ENCODE measurements at places on chromosomes 2 and 18.

DNA sequence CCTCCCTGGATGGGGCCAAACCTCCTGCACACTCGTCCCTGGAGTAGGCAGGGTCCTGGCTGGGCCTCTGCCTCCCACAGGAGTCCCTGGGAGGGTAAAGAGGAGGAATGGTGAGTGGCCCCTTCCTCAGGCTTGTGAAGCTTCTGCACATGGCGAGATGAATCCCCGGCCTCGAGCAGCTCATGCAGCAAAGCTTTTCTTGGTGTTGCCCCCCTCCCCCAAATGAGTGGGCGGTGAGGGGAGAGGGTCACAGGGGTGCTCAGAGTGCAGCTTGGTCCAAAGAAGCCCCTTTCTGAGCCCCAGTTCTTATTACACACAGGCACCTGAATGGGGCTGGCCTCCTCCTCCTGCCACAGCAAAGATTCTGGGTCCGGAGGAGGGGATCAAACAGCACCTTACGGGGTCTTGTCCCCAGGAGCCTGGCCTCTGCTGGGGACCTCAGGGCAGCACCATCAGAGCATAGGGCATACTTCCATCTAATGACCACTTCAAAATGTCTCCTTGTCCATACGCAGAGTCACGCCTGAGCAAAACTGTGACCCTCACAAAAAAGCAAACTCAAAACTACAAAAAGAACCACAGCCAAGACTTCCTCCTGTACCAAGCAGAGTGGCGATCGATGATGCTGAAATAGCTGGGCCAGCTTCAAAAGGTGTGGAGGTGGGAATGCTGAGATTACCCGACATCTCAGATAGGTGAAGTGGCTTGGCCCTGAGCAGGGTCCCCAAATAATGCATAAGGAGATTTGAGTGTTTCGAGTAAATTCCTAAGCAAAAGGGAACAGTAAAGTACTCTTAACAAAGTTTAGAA, 148.4 kb upstream of the TWIST2 start:
- no peak for DNase-seq

- DNase-seq: peak; percentile 70
Measured at GRCh38 chr18:77052983-77053309, 79.6 kb downstream of the MBP start.

DNA sequence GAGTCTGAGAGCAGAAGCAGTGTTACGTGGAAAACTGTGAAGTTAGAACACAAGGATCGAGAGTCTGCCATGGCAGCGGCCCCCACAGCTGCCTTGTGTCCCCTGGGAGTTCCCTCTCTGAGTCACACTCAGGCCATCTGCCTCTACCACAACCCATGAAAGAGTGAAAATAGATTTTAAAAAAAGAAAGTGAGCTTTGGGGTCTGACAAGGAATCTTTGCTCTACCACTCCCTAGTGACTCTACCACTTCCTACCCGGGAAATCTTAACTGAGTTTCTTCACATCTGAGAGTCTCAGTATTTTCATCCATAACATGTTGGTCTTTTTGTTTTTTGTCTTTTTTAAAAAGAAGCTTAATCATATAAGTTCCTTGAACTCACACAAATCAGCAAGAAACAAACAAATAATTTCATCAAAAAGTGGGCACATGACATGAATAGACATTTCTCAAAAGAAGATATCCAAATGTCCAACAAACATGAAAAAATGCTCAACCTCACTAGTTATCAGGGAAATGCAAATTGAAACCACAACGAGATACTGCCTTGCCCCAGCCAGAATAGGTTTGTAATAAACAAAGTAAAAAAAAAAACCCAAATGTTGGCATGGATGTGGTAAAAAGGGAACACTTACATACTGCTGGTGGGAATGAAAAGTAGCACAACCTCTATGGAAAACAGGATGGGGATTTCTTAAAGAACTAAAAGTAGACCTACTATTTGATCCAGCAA, 2.4 kb upstream of the MSGN1 start:
- DNase-seq: peak; percentile 72

GRCh38 chr2:36486521-36487044, 111.4 kb downstream of the FEZ2 start:
- DNase-seq: no peak

DNA sequence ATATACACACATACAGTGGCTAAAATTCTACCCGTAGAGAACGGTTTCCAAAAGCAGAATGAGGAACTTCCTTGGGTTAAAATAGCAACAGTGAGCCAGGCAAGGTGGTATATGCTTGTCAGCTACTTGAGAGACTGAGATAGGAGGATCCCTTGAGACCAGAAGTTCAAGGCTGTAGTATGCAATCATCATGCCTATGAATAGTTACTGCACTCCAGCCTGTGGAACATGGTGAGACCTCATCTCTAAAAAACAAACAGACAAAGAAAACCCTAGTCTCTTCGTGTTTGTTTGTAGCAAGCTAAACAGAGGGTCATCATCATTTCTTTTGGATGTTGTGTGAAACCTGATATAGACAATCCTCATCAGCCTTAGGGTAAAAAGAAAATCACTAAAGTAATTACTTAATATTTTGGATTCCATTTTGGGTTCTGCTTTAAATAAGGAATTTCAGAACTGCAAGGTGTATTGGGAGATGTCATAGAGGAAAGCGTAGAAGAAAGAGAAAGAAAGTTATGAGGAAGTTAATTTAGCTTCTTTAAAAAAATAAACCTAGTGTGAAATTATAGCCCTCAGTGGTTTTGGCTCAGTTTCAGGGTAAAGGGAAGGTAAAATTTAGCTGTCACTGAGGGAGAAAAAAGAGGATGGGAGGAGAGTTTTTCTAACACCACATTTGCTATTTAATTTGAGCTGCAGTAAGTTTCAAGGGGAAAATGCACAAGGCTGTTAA, 46.5 kb downstream of the PLEK start:
- no peak for DNase-seq

DNA sequence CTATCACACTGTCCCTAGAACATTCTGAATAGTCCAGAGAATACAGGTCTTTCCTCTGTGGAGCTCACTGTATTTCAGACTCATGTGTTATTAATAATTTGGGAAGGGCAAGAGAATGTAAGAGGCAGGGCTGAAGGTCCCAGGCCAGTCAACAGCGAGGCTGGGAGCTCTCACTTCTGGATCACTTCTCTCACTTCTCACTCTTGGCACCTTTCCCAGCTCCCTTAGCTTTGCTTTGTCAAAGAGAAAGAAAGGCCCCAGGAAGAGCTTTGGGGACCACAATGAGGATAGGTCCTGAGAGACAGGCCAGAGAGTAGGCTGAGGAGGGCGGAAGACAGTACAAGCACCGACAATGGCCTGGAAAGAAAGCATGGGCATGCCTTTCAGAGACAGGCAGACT, 11.2 kb downstream of the EFR3B start:
- DNase-seq: no peak

GRCh38 chr18:32759611-32760167, 13.1 kb downstream of the KLHL14 start:
- DNase-seq: no peak

- no peak for DNase-seq
Measured at GRCh38 chr2:8154936-8155335, 526.9 kb upstream of the ID2 start.

DNA sequence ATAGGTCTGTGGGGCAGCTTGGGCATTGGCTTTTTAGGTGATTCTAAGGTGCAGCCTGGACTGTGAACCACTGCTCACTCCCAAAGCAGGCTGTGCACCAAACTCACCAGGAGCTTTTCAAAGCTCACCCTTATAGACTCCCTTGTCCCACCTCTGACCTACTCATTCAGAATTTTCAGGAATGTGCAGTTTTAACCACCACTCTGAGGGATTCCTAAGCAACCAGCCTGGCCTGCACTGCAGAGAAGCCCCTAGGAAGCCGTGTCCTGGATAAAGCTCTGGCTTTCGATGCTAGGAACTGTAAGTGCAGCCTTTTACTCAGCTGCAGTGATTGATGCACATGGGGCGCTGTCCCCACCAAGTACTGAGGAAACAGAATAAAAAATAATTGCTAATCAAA, 33.0 kb downstream of the MRO start:
- DNase-seq: no peak

- no peak for DNase-seq
Measured at GRCh38 chr2:196804381-196804780, 4.8 kb downstream of the C2orf66 start.

- no peak for DNase-seq
Measured at GRCh38 chr2:69358914-69359313, 28.1 kb downstream of the GFPT1 start.

DNA sequence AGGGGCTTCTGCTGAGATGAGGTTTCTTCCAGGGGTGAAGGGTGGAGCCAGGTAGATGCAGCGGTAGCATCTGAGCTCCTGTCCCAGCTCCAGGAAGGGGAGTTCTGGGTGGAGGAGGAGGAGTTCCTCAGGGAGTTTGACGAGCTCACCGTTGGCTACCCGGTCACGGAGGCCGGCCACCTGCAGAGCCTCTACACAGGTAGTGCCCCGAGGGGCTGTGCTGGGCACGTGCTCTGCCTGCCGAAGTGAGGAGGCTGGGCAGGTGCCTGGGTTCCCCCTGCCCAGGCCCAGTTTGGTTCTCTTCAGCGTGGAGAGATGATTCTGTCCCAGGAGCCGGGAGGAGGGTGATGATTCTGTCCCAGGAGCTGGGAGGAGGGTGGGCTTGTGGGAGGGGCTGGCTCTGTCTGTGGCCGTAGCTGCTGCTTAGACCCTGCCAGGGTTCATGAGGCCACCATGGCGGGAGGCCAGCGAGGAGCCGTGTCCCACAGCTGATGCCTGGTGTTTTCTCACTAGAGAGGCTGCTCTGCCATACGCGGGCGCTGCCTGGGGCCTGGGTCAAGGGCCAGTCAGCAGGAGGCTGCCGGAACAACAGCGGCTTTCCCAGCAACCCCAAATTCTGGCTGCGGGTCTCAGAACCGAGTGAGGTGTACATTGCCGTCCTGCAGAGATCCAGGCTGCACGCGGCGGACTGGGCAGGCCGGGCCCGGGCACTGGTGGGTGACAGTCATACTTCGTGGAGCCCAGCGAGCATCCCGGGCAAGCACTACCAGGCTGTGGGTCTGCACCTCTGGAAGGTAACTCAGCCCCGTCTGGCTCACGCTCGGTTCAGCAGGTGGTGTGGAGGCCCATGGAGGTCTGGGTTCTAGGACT, 8.2 kb downstream of the CAPN10 start:
- DNase-seq: no peak

DNA sequence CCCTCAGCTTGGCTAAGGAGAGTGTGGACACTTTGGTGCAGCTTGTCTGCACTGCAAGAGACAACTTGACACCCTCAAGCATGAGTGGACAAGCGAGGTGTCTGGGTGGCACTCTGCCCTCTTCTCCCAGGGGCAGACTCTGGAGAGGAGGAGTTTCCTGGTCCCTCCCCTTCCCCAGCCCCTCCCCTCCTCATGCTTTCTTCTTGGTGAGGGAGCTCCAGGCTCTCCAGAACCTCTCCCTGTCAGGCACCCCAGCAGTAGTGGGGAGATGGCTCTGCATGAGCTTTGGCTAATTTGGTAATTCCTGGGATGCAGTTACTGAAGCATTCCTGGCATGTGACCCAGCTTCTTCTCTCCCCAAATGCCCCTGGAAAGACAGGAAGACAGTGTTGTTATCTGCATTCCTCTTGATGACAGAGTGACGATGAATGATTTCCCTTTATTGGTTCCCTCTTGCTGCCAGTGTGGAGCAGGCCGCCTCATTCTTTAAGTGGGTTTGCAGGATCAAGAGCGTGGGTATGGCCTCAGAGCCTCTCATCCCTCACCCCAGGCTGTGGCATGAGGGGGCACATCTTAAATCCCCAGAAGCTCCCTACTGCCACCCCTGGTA, 89.2 kb downstream of the STPG4 start:
- DNase-seq: peak; percentile 38

GRCh38 chr2:30139131-30139870, 7.5 kb upstream of the YPEL5 start:
- no peak for DNase-seq

- no peak for DNase-seq
Measured at GRCh38 chr2:133952420-133952819, 301.5 kb upstream of the MGAT5 start.

DNA sequence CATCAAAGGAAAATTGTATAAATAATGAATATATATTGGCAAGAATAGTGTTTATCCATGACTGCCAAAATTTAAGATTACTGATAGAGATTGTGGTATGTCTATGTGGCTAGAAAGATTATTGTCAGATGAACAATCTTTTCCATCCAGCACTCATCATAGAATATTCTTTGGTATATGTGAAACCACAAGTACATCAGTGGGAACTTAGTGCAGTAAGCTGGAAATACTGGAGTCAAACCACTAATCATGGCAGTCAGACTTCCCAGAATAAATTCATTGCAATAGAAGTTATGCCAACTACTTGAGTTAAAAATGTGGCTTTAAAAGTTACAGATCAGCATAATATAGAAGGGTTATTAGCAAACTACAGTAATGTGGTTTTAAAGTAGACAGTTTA, 310.3 kb downstream of the GULP1 start:
- no peak for DNase-seq

DNA sequence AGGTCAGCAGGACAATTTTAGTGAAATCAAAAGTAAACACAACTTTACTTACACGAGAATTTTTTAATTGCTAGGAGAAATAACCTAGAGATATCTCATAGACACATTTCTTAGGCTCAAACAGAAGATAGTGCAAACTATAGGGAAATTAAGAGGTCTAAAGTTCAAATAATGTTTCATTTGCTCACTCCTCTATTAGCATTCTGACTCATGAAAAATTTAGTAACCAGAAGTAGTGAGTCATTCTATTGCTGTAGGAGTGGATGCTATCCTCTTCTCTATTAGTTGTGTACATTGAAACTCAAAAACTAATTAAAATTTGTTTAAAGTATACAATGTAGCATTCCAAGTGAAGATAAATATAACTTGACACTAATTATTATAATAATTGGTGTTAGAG, 908.3 kb upstream of the TMEFF2 start:
- DNase-seq: no peak

DNA sequence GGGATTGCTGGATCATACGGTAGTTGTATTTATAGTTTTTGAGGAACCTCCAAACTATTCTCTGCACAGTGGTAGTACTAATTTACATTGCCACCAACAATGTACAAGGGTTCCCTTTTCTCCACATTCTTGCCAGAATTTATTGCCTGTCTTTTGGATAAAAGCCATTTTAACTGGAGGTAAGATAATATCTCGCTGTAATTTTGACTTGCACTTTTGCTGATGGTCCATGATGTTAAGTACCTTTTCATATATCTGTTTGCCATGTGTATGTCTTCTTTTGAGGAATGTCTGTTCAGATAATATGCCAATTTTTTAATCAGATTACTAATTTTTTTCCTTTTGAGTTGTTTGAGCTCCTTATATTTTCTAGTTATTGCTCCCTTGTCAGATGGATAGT, 158.8 kb downstream of the CCDC102B start:
- no peak for DNase-seq

- no peak for DNase-seq
Measured at GRCh38 chr2:104758199-104758620, 95.7 kb upstream of the POU3F3 start.

All from heart left ventricle (tissue), 16 donors.